ENCODE measurements at places on chromosomes 2 and 18.

DNA sequence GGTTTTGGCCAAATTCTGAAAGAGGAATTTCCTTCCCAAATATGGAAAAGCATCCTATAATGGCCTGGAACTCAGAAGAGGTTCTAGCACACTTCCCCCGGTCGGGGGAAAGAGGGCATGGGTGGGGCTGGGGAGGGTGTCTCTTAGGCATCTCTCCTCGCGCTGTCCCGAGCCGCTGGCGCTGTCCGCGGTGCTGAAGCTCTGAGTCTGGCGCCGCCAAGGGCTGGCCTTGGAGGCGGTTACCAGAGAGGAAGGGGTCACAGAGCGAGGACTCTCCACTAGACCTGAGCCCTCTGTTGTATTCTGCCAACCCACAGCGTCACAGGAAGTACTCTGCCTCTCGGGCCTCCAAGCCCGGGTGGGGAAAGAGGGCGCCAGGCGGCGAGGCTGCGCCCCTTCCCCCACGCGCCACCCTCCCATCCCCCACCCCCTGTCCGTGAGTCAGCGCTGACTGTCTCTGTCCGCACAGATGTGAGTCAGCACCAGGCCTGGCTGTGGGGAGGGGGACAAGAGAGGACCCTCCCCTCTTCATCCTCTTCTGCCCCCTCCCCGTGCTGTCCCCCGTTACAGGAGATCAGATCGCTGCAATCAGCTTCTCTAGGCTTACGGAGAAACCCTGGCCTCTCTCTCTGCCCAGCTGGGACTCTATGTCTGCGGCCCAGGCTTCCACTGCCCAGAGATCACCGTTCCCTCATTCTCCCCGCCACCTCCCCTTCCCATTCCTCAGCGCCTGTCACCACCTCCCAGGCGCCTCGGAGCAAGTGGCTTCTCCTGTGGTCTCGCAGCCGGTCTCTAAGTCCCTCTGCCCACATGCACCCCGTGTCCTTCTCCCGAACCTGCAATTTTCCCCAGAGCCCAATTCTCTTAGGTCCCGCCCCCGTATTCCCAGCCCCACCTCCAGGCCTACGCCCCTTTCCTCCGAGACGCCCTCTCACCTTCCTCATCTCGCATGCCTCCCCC lies 779 bp downstream of the PTPRN start:
- no peak for DNase-seq

DNA sequence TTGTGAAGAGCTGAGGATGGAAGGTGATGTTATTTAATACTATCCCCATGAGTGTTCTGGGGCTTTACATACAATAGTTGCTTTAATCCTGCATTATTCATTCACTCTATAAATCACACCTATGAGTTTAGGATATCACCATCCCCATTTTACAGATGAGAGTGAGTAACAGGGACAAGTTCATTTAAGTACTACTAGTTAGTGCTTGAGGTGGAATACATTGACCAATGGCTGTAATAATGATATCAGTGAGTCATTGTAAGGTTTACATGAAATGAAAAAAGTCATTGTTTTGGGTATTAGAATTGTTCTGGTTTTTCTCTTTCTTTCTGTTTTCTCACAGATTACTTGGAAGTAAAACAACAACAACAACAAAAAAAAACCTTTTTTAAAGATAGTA lies 42.5 kb downstream of the TANC1 start:
- DNase-seq = no peak

GRCh38 chr2:69036926-69037325 lies 23.9 kb downstream of the ANTXR1 start:
- no peak for DNase-seq

- no peak for DNase-seq
These were observed 101.4 kb downstream of the PDCL3 start for GRCh38 chr2:100664021-100664755.

DNA sequence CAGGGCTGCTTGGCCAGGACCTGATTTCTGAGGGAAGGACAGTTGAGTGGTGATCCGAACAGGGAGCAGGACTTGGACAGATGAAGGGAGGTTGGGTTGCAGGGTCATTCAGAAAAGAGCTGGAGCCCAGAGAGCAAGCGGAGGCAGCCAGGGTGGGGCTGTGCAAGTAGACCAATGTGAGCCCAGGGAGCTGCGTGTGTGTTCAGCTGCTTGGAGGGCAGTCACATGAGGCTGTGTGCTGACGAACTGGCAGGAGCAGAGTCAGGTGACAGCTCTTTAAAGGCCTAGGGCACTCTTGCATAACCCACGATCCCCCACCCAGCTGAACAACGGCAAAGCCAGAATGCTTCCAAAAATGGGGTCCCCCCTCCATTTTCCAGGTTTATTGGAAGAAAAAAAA lies 4.6 kb upstream of the MLPH start:
- DNase-seq = no peak

- no peak for DNase-seq
These were observed 6.9 kb downstream of the SCN7A start for GRCh38 chr2:166487171-166487570.

- no peak for DNase-seq
These were observed 138.7 kb upstream of the BOD1L2 start for GRCh38 chr18:57008001-57008686.

- no peak for DNase-seq
These were observed 371.4 kb downstream of the OSR1 start for GRCh38 chr2:18987016-18987415.

GRCh38 chr2:17136877-17137276 lies 381.4 kb downstream of the RAD51AP2 start:
- no peak for DNase-seq

DNA sequence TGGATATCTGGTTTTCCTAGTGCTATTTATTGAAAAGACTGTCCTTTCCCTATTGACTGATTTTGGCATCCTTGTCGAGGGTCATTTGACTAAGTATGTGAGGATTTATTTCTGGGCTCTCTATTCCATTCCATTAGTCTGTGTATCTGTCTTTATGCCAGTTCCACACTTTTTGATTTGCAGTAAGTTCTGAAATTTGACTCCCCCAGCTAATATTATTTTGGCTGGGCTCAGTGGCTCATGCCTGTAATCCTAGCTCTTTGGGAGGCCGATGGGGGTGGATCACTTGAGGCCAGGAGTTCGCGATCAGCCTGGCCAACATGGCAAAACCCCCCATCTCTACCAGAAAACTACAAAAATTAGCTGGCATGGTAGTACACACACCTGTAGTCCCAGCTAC lies 46.8 kb upstream of the GAREM2 start:
- DNase-seq = peak; percentile 12

DNA sequence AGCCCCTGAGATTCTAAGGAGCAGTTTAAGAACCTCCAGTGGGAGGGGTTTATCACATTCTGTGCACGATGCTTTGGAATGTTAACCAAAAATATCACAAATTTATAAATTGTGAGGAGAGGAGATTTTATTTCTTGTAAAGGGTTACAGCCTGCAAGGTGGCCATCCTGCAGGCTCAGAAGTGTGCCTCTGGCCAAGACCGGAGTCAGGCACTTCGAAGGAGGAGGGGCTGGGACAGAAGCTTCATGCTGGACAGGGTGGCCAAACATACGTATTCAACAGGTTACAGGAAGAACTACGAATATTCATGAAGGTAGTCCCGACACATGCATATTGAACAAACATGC lies 144.1 kb upstream of the NCK2 start:
- no peak for DNase-seq

DNA sequence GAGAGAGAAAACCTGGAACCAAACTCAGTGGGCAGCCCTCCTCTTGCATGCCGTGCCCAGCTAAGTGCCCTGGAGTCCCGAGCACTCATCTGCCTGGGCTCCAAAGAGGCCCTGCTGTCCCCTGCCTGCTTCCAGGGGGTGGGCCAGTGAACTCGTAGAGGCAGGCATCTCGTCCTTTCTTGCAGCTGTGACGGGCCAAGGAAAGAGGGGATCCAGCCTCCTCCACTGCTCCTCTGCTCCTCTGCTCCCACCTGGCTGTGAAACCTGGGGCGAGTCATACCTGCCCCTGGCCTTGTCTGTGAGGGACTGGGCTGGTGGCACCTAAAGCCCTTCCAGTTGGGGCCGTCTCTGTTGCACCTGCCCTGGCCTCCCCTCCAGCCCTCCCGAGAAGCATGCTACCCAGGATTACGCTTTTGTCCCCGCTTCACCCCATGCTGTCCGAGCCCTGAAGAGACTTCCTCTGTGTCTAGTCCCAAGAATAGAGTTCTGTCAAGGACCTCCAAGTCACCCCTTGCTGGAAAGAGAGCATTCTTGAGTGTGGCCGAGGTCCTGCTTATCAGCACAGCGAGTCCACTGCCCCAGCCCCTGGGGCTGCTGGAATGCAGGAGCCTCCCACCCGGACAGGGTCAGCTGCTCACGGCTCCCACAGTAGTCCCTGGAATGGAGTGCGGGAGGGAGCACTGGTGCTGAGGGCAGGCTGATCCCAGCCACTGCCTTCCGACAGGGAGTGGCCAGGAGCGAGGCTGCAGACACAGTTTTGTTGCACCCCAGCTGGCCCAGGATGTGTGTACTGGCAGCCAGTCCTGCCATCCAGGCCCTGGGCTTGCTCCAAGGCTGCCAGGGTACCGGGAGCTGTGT lies 14.3 kb downstream of the KCNK3 start:
- no peak for DNase-seq

DNA sequence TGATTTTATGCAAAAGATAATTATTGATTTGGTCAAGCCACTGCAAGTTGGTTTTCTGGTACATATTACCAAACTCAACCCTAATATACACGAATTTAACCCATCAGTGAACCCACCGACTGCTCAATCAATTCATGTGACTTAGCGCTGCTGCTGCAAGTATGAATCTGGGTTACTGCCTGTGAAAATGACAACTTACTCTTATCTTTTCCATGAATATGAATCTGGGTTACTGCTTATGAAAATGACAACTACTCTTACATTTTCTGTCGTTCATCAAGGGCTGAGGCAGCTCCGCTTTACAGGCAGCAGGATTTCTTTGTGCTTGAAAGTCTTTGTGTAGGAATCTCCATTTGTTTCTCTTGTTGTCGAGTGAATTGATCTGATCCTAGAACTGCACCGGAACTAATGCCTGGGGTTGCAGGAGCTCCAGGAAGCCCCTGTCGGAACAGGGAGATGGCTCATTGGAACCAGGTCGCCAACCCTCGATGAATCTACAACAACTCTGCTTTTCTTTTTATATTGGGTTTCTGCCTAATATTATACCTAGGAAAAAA lies 22.1 kb upstream of the ALKAL2 start:
- no peak for DNase-seq

DNA sequence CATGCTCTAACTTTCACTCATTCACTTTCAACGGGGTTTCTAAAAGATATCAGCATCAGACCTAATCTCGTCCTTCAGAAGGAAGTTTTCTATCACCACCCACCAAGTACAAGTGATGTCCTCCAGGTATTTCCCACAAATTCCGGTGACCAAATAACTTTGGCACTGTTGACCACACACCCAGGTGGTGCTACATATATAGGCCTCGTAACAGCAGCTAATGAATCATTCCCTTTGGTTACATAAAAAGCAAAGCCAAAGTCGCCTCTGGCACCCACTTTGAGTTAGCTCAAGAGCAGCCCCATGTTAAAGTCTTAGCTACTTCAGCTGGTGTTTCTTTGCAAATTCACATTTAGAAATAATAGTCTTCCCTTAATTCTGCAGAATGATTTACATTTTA lies 138.2 kb upstream of the OSR1 start:
- DNase-seq = no peak

DNA sequence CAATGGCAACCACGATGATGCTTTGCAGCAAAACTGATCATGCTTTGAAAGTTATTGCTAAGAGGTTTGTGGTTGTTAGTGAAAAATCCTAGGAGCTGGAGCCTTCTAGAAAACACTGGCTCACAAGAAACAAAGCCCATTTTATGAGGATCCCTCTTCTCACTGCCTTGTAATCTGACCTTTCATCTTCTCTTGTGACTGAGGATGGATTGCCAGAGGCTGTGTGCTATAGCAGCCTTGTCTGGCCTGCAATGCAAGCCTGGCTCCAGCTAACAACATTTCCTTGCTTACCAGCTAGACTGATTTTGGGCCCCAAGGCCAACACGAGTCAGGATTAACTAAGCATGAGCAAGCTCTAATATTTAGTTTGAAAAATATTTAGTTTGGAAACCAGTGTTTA lies 13.1 kb downstream of the PIEZO2 start:
- DNase-seq = no peak

- no peak for DNase-seq
These were observed 237.5 kb downstream of the LOXHD1 start for GRCh38 chr18:46419391-46420141.

DNA sequence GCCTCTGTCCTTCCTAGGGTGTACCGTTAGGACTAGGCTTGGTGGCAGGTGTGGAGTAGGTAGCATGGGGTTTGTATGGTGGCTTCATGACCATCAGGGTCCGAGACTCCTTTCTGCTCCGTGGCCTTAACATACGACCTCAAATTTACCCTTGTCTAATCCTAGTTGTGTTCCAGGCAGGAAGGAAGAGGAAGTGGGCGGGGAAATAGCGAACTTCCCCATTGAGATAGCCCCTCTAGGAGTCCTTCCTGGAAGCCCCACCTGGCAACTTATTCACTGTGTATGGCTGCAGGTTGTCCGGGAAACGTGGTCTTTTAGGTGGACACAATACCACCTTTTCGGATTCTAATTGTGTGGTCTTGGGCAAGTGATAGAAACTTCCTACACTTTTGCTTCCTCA lies 9.3 kb downstream of the CD8A start:
- no peak for DNase-seq

DNA sequence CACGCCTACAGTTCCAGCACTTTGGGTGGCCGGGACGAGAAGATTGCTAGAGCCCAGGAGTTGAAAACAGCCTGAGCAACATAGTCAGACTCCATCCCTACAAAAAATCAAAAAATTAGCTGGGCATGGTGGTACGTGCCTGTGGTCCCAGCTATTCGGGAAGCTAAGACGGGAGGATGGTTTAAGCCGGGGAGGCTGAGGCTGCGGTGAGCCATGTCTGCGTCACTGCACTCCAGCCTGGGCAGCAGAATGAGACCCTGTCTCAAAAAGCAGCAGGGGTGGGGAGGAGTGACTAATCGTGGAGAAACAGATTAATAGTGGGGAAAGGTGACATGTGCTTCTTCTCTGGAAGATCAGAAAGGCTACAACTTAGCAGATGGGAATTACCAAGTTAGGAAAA lies 58.1 kb upstream of the GPC1 start:
- DNase-seq = no peak

DNA sequence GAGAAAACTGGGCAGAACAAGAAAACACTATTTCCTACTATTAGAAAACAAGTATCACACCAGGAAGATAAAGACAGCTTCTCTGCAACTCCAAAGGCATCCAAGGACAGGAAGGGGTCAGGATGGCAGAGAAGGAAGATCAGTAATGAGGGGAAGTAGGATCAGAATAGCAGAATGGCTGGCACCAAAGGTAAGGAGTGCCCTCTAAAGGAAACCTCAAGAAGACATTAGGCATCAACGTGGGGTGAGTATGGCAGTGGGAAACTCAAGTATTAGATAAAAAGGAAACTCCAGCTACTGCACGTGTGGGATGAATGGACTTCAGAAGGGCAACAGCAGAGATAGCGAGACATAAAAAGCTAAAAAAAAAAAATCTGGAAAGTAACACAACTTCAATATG lies 25.9 kb downstream of the HDLBP start:
- no peak for DNase-seq

Data from fibroblast of the conjunctiva (primary cell).